ENCODE measurements at places on chromosomes 7 and 10.

- no peak for DNase-seq
Measured at GRCh38 chr10:7960108-7960507, 94.4 kb upstream of the GATA3 start.

DNA sequence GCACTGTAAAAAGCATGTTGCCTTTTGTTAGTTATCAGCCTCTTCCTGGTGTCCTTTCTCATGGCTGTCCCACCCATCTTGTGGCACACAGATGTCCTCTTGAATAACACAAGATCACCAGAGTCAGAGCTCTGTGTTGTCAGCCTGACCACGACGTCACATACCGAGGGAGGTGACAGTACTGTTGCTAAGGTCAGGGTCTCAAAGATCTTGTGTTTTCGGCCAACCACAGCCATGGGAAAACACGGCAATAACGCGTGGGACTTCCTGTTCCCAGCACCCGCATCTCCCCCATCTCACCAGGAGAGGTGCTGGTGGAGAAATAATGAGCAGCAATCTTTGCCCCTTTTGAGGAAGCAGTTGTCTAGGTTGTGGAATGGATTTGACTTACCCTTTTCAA lies 40.4 kb downstream of the NPVF start:
- DNase-seq, result no peak

- DNase-seq, result no peak
Measured at GRCh38 chr7:45865594-45866410, 7.1 kb downstream of the CCDC201 start.

DNA sequence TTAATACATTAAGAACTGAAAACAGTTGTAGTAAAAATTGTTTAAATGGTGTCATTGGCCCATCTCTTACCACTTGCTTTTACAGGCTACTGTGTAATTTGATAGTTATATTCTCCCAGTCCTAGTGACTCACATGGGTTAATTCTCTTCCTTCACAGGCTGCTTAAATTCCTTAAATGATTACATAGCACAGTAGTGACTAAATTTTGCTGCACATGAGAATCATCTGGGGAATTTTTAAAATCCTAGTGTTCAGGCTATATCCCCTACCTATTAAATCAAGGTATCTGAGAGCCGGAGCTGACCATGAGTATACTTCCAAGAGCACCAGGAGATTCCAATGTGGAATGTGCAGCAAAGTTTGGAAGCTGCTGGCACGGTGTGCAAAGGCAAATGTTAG lies 45.3 kb upstream of the ZNF800 start:
- DNase-seq, result no peak
